Stimulated activated CD4-positive, alpha-beta T cell treated with anti-CD3 and anti-CD28 coated beads, Interleukin-1b, Interleukin-23, amount 100 ng/mL, for 1 hour (primary cell): ENCODE measurements at places on chromosomes 5 and 9.

- DNase-seq: no peak
Measured at GRCh38 chr9:86614871-86615849, 260.9 kb upstream of the TUT7 start.

- no peak for DNase-seq
Measured at GRCh38 chr5:54259981-54260380, 50.4 kb downstream of the ARL15 start.

DNA sequence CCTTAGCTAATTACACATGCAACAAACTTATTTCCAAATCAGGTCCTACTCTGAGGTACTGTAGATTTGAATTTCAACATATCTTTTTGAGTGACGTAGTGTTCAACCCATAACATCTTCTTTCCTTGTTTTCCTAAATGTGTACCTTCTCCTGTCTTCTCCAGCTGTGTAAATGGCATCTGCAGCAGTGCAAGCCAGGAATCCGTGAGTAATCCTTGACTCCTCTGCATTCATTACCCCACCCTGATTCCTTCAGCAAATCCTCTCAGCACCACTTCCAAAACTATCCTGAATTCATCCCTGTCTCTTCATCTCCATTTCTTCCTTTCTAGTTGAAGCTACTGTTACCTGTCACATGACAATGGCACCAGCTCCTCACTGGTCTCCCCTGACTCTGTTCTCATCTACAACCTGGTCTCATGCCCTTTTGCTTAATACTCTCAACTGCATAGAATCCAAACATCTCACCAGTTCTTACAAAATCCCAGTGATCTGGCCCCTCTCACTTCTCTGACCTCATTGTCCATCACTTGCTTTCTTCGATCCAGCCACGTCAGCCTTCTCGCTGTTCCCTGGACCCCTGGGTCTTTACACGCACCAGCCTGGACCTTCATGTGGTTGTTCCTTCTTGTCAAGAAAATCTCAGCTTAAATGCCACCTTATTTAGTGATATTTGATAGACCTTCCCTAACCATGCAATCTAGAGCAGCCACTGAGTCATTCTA lies 14.6 kb upstream of the TRAF1 start:
- no peak for DNase-seq

GRCh38 chr5:116953251-116953930 lies 378.8 kb upstream of the SEMA6A start:
- no peak for DNase-seq

DNA sequence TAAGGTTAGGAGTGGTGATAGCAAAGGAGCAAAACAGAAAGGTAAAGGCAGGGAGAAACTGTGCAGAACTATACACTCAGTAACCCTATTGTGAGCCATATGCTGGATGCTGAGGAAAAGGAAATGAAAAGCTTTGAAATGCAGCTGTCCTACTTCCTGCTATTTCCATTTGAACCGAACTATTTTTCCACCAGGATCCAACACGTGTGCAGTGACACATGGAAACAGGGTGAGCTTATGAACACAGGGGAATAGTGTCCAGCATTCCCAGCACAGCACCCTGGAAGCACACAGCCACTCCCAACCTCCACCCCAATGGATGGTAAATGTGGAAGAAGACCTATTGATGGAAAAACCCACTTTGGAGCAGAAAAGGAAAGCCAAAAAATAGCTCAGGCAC lies 69.0 kb upstream of the SLC12A2 start:
- DNase-seq: no peak

DNA sequence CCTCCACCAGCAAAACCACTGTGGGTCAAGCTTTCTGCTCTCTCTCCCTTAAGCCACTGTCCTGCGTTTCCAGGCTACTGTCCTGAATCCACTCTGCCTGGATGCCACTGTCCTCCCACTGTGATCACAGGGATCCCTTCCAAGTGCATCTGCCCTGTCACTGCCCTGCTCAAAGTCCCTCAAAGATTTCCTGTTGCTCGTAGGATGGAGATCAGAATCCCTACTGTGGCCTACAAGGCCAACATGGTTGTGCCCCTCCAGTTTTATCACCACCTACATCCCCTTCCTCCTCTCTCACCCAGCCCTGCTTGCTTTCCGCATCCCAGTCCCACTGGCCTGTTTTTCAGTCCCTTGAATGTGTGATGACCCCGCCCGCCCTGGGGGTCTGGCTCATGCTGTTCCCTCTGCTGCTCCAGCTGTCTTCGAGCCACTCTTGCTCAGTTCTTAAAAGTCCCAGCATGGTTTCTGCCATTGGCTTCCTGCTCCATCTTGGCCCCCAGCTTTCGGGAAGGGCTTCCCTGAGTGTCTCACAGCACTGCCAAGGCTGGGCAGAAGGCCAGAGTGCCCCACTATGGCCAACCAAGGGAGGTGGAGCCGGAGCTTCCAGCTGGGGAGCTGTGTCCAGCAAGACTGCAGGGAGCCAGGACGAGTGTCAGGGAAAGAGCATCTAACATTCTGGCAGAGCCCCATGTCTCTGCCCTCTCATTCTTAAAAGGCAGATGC lies 12.9 kb upstream of the FRRS1L start:
- DNase-seq: no peak

- DNase-seq: no peak
Measured at GRCh38 chr5:57164124-57164523, 9.7 kb upstream of the GPBP1 start.

DNA sequence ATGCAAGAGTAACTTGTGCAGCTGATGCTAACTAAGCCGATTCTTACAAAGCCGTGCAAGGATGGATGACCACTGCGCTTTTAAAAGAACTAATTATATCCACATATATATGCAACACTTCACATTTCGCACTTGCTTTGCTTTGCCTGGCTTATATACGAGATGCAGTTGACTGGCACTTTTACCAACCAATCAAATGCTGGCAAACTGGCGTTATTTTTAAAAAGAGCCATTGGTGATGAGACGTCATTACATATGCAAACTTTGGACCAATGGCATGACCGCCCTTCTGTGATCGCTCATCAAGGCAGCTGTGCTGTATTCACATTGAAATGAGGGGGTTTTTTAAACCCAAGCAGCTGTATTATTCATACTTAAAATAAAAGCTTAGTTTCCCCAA lies 1147.7 kb upstream of the WWC1 start:
- no peak for DNase-seq

- DNase-seq: no peak
Measured at GRCh38 chr5:1568201-1568979, 44.6 kb upstream of the LPCAT1 start.

DNA sequence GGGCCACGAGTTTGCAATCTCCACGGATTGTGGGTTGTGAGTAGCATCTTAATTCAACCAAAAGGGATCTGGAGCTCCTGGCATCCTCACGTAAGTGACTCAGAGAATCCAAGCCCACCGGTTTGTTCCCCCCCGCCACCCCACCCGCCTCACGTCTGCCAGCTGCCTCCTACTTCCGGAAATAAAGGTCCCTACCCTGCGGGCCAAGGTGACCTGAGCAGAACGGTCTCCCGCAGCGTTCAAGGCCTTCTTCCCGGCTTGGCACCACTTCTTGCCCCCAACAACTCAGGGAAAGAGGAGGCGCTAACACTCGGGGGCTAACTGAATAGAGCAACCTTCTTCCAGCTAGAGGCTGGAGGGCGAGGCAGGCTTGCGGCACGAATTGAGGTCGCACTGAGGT lies 8.8 kb upstream of the GPRIN1 start:
- no peak for DNase-seq

DNA sequence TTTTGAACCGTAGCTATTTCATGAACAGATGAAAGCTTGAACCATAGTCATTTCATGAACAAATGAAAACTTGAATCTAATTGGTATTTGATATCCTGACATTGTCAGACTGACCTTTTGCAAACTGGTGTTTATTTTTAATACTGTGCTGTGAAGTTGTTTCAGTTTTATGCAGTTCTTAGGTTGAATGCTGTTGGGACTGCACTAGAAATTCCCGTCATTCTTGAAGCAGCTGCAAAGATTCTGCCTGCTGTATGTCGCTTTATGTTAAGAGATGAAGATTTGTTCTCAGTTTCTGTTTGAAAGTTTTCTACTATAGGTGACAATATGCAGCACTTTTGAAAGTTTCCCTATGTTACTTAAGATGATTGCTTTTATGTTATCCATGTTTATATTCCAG lies 22.5 kb upstream of the FAM120AOS start:
- DNase-seq: no peak

DNA sequence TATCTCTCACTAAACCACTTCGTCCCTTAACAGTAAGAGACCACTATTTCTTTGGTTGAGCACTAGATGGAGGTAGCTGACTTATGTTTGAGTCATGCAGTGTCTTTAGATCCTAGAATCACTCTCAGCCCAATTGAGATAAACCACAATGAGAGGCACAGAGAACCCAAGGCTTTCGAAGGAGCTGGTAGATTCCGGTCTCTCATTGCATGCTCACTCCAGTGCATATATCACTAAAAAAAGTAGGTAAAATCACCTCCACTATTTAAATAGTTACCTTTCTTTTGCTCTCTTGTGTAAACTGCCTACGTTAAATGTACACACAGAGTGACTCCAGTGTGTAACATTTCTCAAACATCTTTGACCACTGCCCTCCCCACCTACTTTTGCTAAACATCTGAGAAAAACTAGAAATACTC lies 27.6 kb downstream of the ACTL7A start:
- DNase-seq: no peak

- no peak for DNase-seq
Measured at GRCh38 chr5:154276973-154277331, 86.4 kb downstream of the GALNT10 start.

- no peak for DNase-seq
Measured at GRCh38 chr9:133803028-133803585, 65.0 kb upstream of the SARDH start.

GRCh38 chr5:76537073-76537543 lies 86.1 kb downstream of the F2RL2 start:
- DNase-seq: no peak

DNA sequence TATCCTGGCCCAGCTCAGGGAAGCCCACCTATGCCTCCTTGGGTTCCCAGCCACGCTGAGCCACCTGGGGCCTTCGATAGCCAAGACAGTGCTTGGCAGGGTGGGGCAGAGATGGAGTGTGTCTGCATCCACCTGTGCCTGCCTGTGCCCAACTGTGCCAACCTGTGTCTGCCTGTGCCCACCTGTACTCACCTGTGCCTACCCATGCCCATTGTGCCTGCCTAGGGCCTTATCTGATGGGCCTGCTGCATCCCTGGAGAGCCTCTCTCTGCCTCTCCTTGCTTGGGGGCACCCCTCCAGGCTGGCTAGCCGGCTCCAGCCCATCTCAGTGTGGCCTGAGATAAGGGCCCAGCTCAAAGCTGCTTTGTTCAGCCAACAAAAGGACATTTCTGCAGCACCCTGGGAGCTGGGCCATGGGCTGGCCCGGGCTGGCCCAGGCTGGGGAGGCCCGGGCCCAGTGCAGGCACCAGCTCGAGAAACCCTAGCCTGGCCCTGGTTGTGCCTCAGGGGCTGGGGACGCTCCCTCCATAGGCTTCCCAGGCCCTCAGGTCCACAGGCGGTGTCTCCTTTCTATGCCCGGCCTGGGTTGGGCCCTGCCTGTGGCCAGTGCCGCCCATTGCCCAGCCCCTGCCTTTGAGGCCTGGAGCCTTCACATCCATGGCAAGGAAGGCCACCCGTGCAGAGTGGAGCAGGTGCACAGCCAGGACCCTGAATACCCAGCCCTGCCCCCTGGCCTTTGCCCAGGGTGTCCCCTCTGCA lies 37.3 kb upstream of the NOTCH1 start:
- no peak for DNase-seq

DNA sequence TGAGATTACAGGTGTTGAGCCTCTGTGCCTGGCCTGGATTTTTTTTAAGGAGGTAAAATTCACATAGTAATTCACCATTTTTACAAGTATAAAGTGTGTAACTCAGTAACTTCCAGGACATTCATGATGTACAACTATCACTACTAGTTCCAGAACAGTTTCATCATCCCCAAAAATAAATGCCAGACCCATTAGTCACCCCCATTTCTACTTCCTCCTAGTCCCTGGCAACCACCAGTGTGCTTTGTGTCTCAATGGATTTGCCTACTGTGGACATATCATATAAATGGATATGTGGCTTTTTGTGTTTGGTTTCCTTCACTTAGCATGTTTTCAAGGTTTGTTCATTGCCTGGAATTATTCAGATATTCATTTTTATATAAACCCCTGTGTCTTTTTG lies 72.5 kb upstream of the PANK3 start:
- no peak for DNase-seq

- DNase-seq: no peak
Measured at GRCh38 chr5:6730407-6730806, 17.2 kb downstream of the TENT4A start.

GRCh38 chr9:114093031-114093471 lies 6.0 kb downstream of the KIF12 start:
- DNase-seq: no peak
